ENCODE measurements at places on chromosomes 2 and 18.

DNA sequence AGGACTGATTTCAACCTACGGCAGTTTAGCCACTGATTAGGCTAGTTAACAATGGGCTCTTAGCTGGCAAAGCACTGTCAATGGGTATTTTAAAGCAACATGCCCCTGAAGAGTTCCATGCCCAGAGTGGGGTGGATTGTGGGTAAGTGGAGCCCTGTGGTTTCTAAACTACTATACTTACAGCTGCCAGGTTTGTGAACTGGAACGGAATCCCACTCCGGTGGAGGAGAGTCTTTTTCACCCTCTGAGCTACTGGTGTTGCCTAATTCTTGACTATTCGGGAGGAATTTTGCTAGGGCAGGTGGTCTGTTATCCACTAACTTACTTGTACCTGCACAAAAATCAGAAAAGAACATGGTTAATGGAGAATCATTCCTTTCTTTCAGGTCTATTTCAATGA, 52.6 kb downstream of the ZAP70 start:
- no peak for DNase-seq

GRCh38 chr2:167510071-167510759, 621.9 kb downstream of the XIRP2 start:
- no peak for DNase-seq

- no peak for DNase-seq
Observed at GRCh38 chr18:76923485-76924085, 101.2 kb downstream of the ZNF236 start.

GRCh38 chr2:144267239-144267638, 252.7 kb downstream of the ZEB2 start:
- DNase-seq: no peak

- no peak for DNase-seq
Observed at GRCh38 chr2:3759761-3760160, 56.4 kb downstream of the DCDC2C start.

DNA sequence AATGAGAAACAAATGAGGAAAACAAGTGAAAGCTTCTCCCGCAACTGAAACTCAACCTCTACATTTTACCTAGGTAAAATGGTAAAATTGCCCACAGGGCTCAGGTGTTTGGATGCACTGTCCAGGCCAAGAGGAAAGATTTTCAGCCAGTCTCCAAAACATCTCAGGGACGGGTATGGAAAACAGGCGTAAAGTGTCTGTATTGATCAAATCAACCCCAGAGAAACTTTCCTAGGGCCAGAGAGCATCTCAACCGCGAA, 361 bp upstream of the HAT1 start:
- DNase-seq: no peak

DNA sequence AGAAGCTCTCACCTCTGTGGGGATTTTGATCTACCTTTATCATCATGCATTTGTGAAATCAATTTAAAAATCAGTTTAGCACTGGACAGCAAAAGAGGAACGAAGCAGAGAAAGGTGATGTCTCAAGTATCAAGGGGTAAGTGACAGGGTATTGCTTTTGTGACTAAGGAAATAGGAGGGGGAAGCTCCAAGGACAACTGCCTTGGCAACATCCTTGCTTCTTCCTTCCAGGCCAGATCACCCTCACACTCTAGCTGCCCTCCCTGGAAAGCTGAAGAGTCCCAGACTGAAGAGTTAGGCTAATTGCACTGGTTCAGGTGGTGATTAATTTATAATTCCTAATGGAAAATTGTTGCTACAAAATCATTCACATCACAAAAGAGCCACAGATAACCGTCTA, 859.1 kb upstream of the ACVR2A start:
- DNase-seq: no peak

DNA sequence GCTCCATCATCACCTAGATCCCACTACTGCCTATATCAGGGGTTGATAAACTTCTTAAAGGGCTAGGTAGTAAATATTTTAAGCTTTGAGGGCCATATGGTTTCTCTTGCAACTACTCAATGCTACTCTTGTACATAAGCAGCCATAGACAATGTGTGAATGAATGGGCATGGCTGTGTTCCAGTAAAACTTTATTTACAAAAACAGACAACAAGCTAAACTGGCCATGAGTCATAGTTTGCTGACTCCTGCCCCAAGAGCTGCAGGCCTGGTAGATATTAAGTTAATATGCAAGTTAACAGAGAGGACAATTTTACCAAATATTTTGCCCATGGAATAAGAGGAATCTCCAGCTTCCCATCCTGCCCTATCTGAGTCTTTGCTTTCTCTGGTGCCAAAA, 29.8 kb upstream of the MYO3B start:
- no peak for DNase-seq

DNA sequence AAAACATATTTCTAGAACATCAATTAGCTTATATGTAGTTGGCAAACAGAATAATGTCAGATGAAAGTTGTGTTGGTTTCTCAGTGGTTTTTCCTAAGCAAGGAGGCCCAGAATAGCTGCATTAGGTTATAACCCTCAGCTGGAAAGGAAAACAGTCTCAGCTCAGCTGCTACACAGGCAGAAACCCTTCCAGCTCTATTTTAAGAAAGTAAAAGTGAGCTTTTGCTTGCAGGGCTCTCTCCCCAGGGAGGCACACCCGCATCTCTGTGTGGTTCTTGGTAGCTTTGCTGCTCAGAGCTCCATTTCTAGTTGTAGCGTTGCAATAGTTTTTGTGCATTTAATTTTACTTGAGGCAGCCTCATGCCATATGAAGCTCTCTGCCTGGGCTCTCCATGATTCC, 54.6 kb downstream of the PIKFYVE start:
- no peak for DNase-seq

GRCh38 chr2:112572005-112572404, 12.4 kb upstream of the CHCHD5 start:
- DNase-seq: no peak

DNA sequence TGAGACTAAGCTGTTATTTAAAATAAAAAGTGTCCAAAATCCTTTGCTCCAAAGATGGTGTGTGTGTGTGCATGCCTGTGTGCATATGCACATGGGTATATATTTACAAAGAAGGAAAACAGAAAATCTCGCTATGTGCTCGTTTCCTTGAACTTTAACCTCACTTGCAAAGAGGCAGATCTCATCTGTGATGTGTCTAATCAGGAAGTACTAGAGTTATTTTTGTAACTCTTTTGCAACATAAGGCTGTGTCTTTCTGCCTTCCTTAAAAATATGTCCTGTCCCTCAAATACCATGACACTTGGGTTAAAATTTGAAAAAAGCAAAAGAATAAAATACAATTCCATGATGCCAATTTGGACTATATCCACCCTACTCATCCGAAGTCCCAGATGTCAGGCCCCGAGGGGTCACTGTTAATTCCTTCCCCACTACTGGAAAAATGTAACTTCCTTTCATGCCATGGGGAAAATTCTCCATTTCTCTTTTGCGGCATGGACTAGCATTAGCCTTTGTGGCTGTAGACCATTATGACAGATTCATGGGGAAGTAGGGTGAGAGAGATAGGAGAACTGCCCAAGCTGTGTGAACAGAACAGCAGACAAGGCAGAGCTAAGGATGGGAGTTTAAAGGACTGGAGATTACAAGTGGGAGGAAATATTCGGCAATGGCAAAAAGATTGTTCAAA, 191.3 kb downstream of the MYO1B start:
- DNase-seq: no peak

DNA sequence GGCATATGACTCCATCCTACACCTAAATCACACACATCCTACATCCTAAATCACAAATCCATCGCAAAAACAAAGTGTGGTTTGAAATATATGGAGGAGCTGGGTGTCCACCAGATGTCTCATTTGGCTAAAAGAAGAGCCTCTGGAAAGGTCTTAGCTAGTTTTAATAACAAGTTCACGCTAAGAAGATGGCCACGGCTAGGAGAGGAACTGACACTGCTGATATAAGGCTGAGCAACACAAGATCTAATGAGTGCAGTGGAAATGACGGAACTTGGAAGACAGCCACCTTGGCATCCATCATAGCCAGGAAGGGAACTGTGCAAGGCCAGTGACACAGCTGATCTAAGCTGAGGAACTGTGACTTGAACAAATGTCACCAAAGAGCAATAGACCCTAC, 60.0 kb upstream of the AGAP1 start:
- no peak for DNase-seq

DNA sequence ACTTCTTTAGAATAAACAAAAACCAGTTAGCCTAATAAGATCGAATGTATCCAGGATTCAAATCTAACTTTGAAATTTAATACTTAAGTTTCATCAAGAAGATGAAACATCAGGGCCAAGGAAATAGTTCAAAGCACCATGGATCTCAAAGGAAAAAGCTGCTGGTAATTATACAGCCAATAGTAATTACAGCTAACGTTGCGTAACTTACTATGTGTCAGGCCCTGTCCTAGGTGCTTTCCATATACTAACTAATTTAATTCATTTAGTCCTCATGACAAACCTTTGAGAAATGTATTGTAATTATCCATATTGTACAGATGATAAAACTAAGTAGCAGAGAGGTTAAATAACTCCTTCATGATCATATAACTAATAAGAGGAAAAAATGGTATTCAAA, 598.6 kb downstream of the NYAP2 start:
- no peak for DNase-seq

GRCh38 chr2:210460322-210461227, 16.0 kb downstream of the LANCL1 start:
- DNase-seq: no peak

GRCh38 chr2:216591480-216591879, 41.7 kb upstream of the IGFBP2 start:
- no peak for DNase-seq

Measured in stimulated activated CD8-positive, alpha-beta memory T cell treated with anti-CD3 and anti-CD28 coated beads, Interleukin-2, amount 100 ng/mL, for 1 hour (primary cell).